ENCODE measurements at places on chromosomes 6 and 20.

- DNase-seq: no peak
Measured at GRCh38 chr20:43863821-43864544, 50.7 kb upstream of the TOX2 start.

- DNase-seq: no peak
Measured at GRCh38 chr6:158954753-158955152, 45.2 kb downstream of the RSPH3 start.

- no peak for DNase-seq
Measured at GRCh38 chr20:43899274-43900120, 15.2 kb upstream of the TOX2 start.

GRCh38 chr20:1280195-1281102 is 14.4 kb downstream of the SNPH start:
- DNase-seq: no peak

- no peak for DNase-seq
Measured at GRCh38 chr20:5787796-5788165, 37.6 kb downstream of the SHLD1 start.

DNA sequence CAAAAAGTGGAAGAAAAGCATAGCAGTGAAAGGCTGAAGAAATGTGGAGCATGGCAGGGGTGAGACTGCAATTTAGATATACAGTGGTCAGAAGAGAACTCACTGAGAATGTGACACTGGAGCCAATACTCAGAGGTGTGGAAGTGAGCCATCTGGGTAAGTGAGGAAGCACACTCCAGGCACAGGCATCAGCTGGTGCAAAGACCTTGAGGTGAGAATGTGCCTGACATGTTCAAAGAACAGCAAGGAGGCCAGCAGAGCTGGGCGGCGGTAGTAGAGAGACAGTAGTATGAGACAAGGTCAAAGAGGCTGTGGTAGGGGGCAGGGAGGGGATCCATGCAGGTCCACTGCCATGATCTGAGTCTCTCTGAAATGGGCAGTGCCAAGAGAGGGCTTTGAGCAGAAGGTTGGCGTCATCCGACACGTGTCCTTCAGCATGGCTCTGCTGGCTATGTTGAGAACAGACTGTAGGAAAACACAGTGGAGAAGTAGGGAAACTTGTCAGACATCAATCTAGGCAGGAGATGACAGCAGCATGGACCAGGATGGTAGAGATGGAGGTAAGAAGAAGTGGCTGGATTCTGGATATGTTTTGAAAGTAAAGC is 84.4 kb downstream of the PLCG1 start:
- no peak for DNase-seq

GRCh38 chr20:21702016-21702415 is 3.4 kb upstream of the PAX1 start:
- DNase-seq: no peak

- no peak for DNase-seq
Measured at GRCh38 chr6:129590408-129591022, 119.5 kb downstream of the ARHGAP18 start.

- no peak for DNase-seq
Measured at GRCh38 chr6:34315780-34316179, 67.0 kb upstream of the SMIM29 start.

DNA sequence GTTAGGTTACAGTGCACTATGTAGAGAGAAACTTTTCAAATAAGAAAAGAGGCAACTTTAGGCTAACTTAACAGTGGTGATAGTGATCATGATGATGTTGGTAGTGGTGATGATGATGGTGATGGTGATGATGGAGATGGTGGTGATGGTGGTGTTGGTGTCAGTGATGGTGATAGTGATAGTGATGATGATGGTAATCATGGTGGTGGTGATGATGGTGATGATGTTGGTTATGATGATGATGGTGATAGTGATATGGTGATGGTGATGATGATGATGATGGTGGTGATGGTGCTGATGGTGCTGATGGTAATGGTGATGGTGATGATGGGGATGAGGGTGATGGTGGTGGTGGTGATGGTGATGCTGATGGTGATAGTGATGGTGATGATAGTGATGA is 107.4 kb downstream of the DLL1 start:
- DNase-seq: no peak

DNA sequence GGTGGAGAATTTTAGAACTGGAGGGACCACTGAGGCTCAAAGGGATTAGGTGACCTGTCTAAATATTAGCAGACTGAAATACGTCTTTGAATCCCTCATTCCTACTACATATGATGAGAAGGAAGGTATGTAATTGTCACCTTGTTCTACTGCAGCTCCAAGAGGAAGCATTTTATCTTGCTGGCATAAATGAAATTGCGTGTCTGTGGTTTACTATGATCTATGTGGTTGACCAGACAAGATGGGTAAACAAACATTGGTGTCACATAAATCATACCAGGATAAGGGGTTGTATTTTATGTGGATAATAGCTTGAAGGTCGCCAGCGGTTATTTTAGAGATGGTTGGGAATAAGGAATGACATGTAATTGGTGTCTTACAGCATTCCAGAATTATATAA is 78.2 kb downstream of the LAMA4 start:
- DNase-seq: no peak

DNA sequence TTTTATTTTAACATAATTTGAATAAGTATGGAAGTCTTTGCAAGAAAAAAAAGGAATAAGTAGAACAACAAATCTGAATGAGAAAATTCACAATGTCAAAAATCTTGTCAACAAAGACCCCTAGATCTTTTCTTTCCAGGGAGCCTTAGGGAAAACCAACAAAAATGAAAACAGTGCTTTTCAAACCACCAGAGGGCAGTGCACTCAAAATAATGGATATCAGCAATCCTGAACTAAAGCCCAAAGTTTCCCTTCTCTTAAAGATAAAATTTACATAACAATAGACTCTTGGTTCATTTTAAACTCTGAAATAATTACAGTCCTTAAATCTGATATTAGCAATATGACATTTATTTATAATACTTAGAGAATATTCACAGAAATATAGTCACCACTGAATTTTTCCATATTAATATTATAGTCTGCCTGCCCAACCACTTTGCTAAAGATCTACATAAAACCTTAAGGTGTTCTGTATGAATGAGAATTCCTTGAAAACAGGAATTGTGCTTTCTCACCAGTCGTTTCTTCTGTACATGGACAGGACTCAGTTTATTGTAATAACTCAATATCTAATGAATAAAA is 105.3 kb upstream of the BMP5 start:
- peak; percentile 16 for DNase-seq

GRCh38 chr6:137775227-137775626 is 91.8 kb upstream of the TNFAIP3 start:
- no peak for DNase-seq

DNA sequence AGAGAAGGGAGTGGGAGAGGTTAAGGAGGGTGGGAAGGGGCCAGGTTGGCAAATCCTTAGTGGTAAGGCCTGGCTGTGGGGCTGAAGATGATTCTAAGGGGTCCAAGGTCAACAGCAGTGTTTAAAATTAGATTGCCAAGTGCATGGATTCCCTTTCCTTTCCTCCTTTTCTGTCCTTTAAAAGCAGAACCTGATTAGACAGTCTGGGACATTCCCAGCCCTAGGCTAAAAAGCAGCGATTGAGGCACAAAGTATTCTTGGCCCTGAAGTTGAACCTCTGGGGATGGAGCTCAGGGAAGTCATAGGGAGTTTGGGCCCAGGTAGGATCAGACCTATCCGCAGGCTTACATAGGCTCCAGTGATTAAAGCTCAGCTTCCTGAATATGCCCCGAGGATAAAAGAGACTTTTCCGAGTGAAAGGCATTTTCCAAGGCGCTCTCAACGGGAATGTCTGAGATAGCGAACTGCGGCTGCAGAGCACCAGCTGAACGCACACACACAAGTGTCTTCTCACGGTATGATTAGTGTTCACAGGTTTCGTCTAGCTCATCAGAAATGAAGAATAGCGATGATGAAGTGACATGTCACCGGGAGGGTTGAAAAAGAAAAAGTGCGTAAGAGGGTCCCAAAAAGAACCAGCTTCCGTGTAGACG is 787 bp upstream of the CARMIL1 start:
- no peak for DNase-seq

- no peak for DNase-seq
Measured at GRCh38 chr6:17031961-17032360, 69.9 kb upstream of the STMND1 start.

GRCh38 chr6:98841621-98842341 is 7.4 kb downstream of the POU3F2 start:
- DNase-seq: no peak

GRCh38 chr6:43516697-43517504 is at the start of the genes POLR1C and YIPF3:
Gene POLR1C, plus strand, starts transcription at chr6:43517089. Its CDS starts 21 bp downstream, at chr6:43517110.
Gene YIPF3, minus strand, starts transcription at chr6:43516926. Its CDS starts 119 bp downstream, at chr6:43516807.
- peak; percentile 99 for DNase-seq

- no peak for DNase-seq
Measured at GRCh38 chr6:159013229-159013628, 13.2 kb upstream of the RSPH3 start.

GRCh38 chr6:129644567-129645015 is 65.4 kb downstream of the ARHGAP18 start:
- no peak for DNase-seq

DNA sequence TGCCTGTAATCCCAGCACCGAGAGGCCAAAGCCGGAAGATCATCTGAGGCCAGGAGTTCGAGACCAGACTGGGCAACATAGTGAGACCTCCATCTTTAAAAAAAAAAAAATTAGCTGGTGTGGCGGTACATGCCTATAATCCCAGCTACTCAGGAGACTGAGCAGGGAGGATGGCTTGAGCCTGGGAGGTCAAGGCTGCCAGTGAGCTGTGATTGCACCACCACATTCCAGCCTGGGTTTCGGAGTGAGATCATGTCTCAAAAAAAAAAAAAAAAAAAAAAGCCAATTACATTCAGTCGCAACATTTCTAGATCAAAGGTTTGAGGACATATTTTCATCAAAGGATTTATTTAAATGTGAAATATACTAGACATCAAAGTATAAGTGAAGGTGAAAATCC is 32.0 kb upstream of the EDN1 start:
- no peak for DNase-seq

- DNase-seq: no peak
Measured at GRCh38 chr20:8251201-8251575, 119.1 kb downstream of the PLCB1 start.

- no peak for DNase-seq
Measured at GRCh38 chr20:35252037-35252461, 25.6 kb downstream of the MMP24 start.

DNA sequence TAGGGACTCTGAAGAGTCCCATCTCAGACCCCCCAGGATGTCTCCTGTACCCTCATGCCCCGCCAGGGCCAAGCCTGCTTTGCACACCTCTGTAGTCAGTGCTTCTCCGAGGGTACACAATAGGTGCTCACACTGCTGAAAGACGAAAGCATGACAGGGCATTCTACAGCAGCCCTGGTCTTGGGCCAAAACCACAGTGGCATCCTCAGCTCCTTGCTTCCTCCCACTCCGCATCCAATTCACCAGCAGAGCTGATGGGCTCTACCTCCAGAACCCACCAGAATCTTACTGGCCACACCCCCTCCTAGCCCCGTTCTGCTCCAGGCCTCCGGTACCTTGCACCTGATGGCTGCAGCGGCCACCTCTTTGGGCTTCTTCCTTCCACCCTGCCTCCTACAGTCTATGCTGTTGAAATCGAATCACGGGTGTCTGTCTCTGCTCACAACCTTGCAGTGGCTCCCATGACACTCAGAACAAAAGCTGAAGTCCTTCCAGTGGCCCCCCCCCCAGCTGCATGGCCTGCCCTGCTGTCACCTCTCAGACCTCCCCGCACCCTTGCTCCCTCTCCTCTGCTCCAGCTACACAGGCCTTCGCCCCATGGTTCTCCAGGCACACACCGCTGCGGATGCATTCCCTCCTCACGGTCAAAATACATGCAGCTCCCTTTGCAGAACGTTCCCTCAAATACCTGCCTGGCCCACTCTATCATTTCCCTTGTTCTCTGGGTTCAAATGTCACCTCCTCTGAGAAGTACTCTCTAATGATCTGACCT is 1.2 kb downstream of the ANGPT4 start:
- peak; percentile 35 for DNase-seq

DNA sequence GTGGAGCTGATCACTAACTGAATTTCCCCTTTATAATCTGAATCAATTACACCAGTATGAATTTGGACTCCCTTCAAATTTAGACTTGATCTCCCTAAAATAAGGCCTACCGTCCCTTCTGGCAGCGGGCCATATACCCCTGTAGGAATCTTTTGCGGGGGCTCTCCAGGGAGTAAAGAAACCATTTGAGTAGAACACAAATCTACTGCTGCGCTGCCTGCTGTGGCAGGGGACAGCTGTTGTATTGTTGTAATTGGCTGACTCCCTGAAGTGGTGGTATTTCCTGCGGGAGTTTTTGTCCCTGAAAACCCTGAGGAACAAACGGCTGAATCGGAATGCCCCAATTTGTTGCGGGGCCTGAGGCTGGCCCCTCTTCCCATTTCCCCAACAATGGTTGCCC is 16.0 kb upstream of the PTCRA start:
- DNase-seq: no peak

- DNase-seq: no peak
Measured at GRCh38 chr6:144279484-144280150, 5.5 kb upstream of the UTRN start.

- DNase-seq: no peak
Measured at GRCh38 chr6:25921525-25922203, 8.8 kb downstream of the SLC17A2 start.

DNA sequence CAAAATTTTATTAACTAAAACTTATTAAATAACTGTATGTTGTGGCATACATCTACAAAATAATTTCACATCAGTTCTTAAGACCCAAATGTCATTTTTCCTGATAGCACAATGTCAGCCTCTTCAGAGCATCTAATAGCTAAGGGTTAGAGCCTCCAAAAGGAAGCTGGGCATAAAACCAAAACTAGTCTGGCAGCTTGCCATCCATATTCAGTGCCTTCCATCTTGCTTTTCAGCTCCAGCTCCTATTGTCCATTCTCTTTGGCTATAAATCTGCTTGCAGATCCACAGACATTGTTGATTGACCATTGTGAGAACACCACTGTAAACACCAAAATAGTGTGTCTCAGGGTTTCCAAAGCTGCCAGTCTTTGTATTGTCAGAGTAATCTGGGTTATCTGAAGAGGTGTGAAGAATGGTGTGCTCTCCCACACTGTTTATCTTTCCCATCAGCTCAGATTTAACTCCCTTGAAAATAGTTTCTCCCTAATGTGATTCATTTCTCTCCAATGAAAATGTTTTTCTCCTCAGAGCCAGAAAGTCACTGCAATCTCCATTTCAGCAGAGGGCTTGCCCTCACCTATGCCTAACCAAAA is 154.8 kb upstream of the KCNQ5 start:
- no peak for DNase-seq
